Testis (tissue), 5 donors: ENCODE measurements at places on chromosomes 16 and 17. TPM values are rescaled to one million over a fixed set of nuclear protein-coding genes. Genes with fewer than 3 reads are reported as not detected.

DNA sequence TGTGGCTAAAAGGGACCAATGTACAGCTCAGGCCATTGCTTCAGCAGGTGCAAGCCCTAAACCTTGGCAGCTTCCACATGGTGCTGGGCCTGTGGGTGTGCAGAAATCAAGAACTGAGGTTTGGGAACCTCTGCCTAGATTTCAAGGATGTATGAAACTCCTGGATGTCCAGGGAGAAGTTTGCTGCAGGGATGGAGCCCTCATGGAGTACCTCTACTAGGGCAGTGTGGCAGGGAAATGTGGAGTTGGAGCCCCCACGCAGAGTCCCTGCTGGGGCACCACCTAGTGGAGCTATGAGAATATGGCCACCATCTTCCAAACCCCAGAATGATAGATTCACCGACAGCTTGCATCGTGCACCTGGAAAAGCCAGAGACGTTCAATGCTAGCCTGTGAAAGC is 13.0 kb downstream of the EFCAB5 start:
- DNase-seq, result no peak
- H3K4me1 ChIP-seq, result no peaks in the 10 kb centered on the region
- H3K27ac ChIP-seq, result no peak overlapping the region
- no peaks in the 10 kb centered on the region for H3K36me3 ChIP-seq
- no peaks in the 10 kb centered on the region for H3K27me3 ChIP-seq

DNA sequence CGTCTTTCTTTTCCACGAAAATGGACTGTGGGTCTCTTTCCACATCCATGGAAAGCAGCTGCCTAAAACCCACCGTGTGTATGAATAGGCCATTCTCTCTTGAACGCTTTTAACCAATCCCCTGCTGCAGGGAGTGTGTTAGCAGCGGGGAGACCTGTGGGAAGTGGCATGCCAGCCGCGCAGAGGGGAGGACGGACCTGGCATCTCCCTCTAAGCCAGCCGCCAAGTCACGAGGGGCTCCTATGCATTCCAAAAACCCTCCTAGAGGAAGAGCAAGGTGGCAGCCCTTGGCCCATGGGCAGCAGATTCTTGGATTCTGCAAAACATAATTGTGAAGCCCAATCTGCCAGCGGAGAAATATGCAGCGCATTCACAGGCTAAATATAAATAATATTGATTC is 15.4 kb downstream of the RBFOX3 start:
- no peak overlapping the region for H3K27ac ChIP-seq
- no peak for DNase-seq
- H3K36me3 ChIP-seq, result no peaks in the 10 kb centered on the region
- no peaks in the 10 kb centered on the region for H3K27me3 ChIP-seq
- H3K4me1 ChIP-seq, result no peaks in the 10 kb centered on the region

- no peaks in the 10 kb centered on the region for H3K36me3 ChIP-seq
- no peak overlapping the region for H3K4me3 ChIP-seq
- H3K27ac ChIP-seq, result no peak overlapping the region
- no peaks in the 10 kb centered on the region for H3K27me3 ChIP-seq
- DNase-seq, result no peak
Measured at GRCh38 chr17:80028030-80028429, 7.6 kb downstream of the TBC1D16 start.

- no peaks in the 10 kb centered on the region for H3K36me3 ChIP-seq
- no peaks in the 10 kb centered on the region for H3K27me3 ChIP-seq
- no peak overlapping the region for H3K4me3 ChIP-seq
- no peak for DNase-seq
- H3K27ac ChIP-seq, result peak overlapping the region; percentile 92
Measured at GRCh38 chr17:2064980-2065785, 10.3 kb downstream of the HIC1 start.

DNA sequence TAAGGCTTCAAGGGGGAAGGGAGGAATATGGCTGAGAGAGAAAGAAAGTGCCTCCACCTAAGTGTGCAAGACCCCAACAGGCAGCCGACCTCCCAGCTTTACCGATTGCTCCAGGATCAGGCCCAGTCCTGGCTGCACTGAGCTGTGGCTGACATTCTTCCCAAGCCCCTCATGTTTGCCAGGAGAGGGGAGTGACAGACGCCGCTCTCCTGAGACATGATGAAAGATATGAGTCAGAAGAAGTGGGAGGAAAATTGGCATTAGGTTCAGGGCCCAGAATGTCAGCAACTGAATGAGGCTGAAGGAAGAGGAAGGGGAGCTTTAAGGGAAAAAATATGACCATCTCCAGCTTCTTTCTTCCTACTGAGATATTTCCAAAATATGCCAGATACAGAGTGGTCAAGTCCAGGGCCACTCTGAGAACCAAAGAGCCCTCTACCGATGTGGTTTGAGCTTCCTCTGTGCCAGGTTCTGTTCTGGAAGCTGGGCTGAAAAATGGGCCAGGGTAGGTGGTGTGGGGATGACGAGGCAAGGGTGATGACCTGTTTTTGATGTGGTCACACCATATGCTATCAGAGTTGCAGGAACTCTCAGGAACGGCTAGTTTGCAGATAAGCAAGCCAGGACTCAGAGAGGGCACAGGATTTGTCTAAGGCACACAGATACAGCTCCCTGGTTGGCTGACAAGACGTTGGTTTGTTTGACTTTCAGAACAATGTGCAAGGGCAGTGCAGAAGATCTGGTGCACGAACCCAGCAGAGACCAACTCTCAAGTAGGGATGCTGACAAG is 176.7 kb downstream of the SOX9 start:
- peak; percentile 41 for DNase-seq
- peak overlapping the region; percentile 36 for H3K27ac ChIP-seq
- H3K27me3 ChIP-seq, result no peaks in the 10 kb centered on the region
- no peaks in the 10 kb centered on the region for H3K36me3 ChIP-seq

GRCh38 chr17:59825533-59826322 is 67.0 kb downstream of the TUBD1 start:
- H3K27ac ChIP-seq, result peak overlapping the region; percentile 2
- no peaks in the 10 kb centered on the region for H3K36me3 ChIP-seq
- H3K27me3 ChIP-seq, result no peaks in the 10 kb centered on the region
- no peak for DNase-seq
- H3K4me3 ChIP-seq, result no peak overlapping the region

GRCh38 chr17:31549121-31549524 is 157.6 kb downstream of the RAB11FIP4 start:
- peak overlapping the region; percentile 84 for H3K27ac ChIP-seq
- peaks cover 3% of the 10 kb centered on the region for H3K4me1 ChIP-seq
- peak; percentile 32 for DNase-seq
- H3K27me3 ChIP-seq, result no peaks in the 10 kb centered on the region
- peak overlapping the region; percentile 80 for H3K4me3 ChIP-seq

DNA sequence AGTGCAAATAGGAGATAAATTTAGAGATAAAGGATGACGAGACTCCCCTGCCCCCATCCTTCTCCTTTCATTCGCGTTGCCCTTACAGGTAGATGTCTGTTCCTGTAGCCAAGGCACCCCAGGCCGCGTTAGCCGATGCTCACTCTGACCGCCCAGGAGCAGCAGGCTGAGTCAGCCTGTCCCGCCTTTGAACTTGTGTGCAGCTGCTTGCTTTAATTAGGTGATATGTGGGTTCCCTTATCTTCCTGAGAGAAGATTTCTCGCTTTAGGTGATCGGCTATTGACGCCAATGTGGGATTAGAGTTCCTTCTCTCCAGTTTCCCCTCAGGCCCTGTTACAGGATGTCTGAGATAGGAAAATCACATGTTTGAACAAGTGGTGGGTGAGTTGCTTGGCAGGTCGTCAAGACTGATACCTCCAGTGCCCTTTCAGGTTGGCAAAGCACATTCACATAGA is 119.5 kb downstream of the MSI2 start:
- no peak for DNase-seq
- no peak overlapping the region for H3K27ac ChIP-seq
- peaks cover 8% of the 10 kb centered on the region for H3K4me1 ChIP-seq
- H3K4me3 ChIP-seq, result no peak overlapping the region
- H3K36me3 ChIP-seq, result no peaks in the 10 kb centered on the region

DNA sequence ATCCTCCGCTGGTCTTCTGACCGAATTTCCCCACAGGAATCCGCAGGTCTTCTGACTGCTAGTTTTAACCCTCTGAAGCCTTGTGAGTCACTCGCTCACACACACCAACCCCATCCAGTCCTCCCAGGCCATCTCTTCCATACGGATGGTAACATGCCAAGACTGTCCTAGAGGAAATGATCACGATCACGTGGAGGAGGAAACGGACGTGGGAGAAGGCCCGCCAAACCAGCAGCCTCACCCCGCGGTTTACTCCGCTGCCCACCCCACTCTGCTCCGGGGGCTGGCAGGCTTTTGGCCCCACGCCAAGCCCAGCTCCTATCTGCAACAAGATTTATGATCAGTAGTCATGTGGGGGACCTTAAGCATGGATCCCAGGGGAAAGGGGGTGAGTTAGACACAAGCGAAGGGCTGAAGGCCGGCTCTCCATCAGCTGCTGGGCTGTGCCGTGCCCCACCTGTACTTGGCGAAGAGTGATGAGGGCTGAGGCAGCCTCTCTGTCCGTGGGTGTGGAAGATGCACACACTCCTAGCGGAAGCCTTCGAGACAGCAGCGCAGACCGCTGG is 1.5 kb upstream of the FAAP100 start:
- H3K4me3 ChIP-seq, result no peak overlapping the region
- no peaks in the 10 kb centered on the region for H3K36me3 ChIP-seq
- peaks cover 20% of the 10 kb centered on the region for H3K4me1 ChIP-seq
- H3K27me3 ChIP-seq, result no peaks in the 10 kb centered on the region
- DNase-seq, result peak; percentile 26

The SOX9 gene
- 166 TPM for total RNA-seq

The CLEC10A gene
- total RNA-seq, result 3.8 TPM

The FOXN1 gene
- total RNA-seq, result 0.50 TPM

GRCh38 chr17:50818261-50818660 is 17.1 kb upstream of the WFIKKN2 start:
- no peak overlapping the region for H3K27ac ChIP-seq
- H3K36me3 ChIP-seq, result no peaks in the 10 kb centered on the region
- H3K4me1 ChIP-seq, result no peaks in the 10 kb centered on the region
- no peak for DNase-seq
- no peak overlapping the region for H3K4me3 ChIP-seq
- no peaks in the 10 kb centered on the region for H3K27me3 ChIP-seq

The RDM1 gene
- 18.6 TPM for total RNA-seq
